ENCODE measurements at places on chromosomes 11 and 22. TPM values are rescaled to one million over a fixed set of nuclear protein-coding genes. Genes with fewer than 3 reads are reported as not detected.

Gene SLC22A25
- not detected for total RNA-seq

Gene RAG2
- not detected for total RNA-seq

Gene C22orf42
- not detected for total RNA-seq

Gene JAM3
- 4.0 TPM for total RNA-seq

Gene NUP160
- 28.1 TPM for total RNA-seq

Gene MAML2
- 3.3 TPM for total RNA-seq

Gene F2
- 3.1 TPM for total RNA-seq

Gene CCDC89
- total RNA-seq, result not detected

Gene CHEK1
- total RNA-seq, result 27.6 TPM

Gene SGSM1
- total RNA-seq, result 0.57 TPM

Gene GANAB
- 264 TPM for total RNA-seq

Gene GRIA4
- not detected for total RNA-seq

Gene AIFM3
- total RNA-seq, result 3.2 TPM

Gene MUC6
- not detected for total RNA-seq

Gene SMIM35
- not detected for total RNA-seq

Gene ZDHHC8
- 43.4 TPM for total RNA-seq

Gene FDXACB1
- total RNA-seq, result 1.4 TPM

Gene ALDH3B1
- 137 TPM for total RNA-seq

Gene SMIM38
- total RNA-seq, result 0.05 TPM

Gene PYGM
- total RNA-seq, result 0.52 TPM

Gene CDCA5
- total RNA-seq, result 73.1 TPM

Gene MLC1
- total RNA-seq, result 0.06 TPM

Gene RASL10A
- 0.22 TPM for total RNA-seq

Gene MOV10L1
- not detected for total RNA-seq

Gene OR10A2
- total RNA-seq, result not detected

Gene ANKK1
- total RNA-seq, result 0.10 TPM

Gene SLC6A5
- total RNA-seq, result not detected

Gene RIMBP3C
- total RNA-seq, result not detected

Gene UQCR10
- total RNA-seq, result 113 TPM

Gene OSM
- total RNA-seq, result not detected

Gene KBTBD4
- 19.8 TPM for total RNA-seq

Gene SCUBE1
- total RNA-seq, result 0.18 TPM

Gene SLC17A6
- not detected for total RNA-seq

Gene MPPED2
- total RNA-seq, result not detected

Gene TYMP
- 19.2 TPM for total RNA-seq

Gene EXPH5
- total RNA-seq, result 0.05 TPM

Gene RAB36
- 7.1 TPM for total RNA-seq

Gene OR8G5
- not detected for total RNA-seq

Gene SPDYC
- not detected for total RNA-seq

Gene MS4A4A
- total RNA-seq, result not detected

Gene MIF
- total RNA-seq, result 487 TPM

Gene LRRC4C
- total RNA-seq, result not detected

Gene TMPRSS13
- total RNA-seq, result not detected

Gene GAL
- total RNA-seq, result 22.9 TPM

Gene NOX4
- not detected for total RNA-seq

Gene TUT1
- 17.2 TPM for total RNA-seq

Gene HORMAD2
- total RNA-seq, result not detected

Gene MUC5AC
- 0.95 TPM for total RNA-seq

All from A549 treated with AZD2906 at 1 μM for 4 hours (cell line).